ENCODE measurements at places on chromosomes 11 and 22.

- DNase-seq, result peak; percentile 95
Observed at GRCh38 chr11:126592496-126593410, 237.3 kb downstream of the ST3GAL4 start.

DNA sequence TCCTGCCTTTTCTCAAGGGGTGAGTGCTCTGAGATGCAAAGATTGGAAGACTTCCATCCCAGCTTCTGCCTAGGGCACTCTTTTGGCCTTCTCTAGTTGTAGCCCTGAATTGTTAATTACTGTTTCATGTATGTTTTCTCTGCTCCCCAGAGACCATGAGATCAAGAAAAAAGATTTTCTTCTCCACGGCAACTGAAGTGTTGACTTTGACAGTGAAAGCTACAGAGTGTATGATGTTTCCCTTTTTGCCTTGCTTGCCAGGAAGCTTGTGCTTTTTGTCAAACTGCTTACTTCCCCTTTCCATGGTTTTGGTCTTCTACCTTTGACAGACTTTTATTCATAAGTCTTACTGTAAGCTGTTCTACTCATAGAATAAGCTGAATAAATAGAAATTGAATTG, 23.3 kb upstream of the EIF3D start:
- peak; percentile 65 for DNase-seq

DNA sequence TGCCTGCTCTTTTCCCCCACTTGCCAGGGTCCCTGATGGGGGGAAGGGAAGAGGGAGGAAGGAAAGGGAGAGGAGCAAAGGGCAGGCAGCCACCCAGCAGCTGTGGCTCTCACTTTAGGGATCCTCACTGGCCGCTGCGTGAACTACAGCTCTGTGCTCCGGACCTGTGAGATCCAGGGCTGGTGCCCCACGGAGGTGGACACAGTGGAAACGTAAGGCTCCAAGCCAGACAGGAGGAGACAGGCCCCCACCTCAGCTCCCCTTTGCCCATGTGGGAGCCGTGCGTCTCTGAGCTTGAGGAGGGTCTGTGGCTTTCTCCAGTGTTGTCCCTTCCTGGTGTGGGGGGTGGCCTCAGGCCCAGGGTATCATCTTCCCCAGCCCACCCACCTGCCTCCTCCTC, 9.9 kb downstream of the P2RX3 start:
- no peak for DNase-seq

- no peak for DNase-seq
Observed at GRCh38 chr11:85709941-85710702, 24.1 kb upstream of the CCDC89 start.

DNA sequence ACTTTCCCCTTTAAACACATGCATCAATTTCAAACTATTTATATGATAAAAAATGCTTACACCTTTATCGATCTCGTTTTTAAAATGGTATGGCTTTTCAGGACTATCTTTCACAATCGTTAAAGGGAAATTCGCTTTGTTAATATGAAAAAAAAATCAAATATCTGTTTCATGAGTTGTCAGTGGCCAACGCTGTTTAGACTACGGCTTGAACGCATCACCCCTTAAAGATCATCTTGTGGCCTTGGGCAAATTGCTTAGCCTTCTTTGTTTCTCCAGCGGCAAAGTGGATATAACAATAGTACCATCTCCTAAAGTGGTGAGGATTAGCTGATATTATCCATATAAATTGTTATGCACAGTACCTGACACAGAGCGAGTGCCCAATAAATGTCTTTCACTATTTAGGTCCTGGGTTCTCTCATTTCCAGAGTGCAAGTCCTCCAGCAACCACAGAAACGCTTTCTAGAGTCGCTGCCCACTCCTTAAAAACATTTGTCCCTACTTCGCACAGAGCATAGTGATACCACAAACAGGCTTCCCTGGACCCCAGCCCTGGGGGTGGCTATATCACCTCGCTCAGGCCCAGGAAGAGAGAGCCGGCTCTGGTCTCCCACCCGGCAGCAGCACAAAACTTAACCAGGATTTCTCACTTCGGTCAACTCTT, 904 bp downstream of the SLC35F2 start:
- DNase-seq, result no peak

- DNase-seq, result no peak
Observed at GRCh38 chr11:14645985-14646900, 2.6 kb downstream of the PDE3B start.

- DNase-seq, result peak; percentile 58
Observed at GRCh38 chr11:28476049-28476448, 367.9 kb downstream of the METTL15 start.

GRCh38 chr22:23180301-23180892, at the start of gene BCR:
BCR (plus strand) TSS chr22:23180509; CDS start chr22:23180961, 452 bp downstream.
- DNase-seq, result peak; percentile 87

GRCh38 chr22:49866646-49867045, 13.0 kb downstream of the ZBED4 start:
- DNase-seq, result no peak

DNA sequence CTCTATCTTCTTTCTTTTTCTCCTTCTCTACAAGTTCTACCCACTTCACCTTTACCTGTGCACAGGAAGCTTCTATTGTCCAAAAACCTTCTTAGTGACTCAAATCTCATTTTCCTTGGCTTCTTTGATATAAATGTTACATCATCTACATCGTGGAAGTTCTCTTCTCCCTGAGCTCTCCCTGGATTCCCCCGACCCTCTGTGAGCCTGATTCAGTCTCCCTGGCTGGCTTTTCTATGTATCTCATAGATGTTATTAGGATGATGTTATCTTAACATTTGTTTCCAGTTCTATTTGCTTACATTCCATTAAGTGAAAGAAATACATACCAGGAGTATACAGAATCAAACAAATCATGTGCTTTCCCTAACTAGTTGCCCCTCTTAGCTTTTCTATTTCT, 235.8 kb upstream of the PITPNB start:
- DNase-seq, result no peak

DNA sequence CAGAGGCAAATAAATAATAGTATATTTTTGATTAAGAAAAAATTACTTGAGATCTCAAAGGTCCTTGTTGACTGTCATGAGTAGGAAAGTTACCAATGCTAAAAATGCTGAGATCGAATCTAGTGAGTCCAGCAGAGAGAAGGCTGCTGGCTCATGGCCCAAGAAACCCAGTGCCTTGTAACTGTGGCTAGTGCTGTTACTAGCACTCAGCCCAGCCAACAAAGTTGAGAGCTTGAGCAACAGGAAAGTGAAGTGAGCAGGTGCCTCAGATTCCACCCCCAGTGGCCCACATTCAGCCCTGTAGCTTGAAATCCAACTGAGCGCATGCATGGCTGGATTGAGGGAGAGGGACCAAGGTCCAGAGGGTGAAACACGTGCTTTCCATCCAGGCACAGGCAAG, 398.2 kb downstream of the SHANK2 start:
- DNase-seq, result peak; percentile 49

- peak; percentile 41 for DNase-seq
Observed at GRCh38 chr11:26551186-26551801, 20.8 kb downstream of the MUC15 start.

GRCh38 chr11:125250318-125251213, 86.0 kb downstream of the PKNOX2 start:
- DNase-seq, result peak; percentile 38

DNA sequence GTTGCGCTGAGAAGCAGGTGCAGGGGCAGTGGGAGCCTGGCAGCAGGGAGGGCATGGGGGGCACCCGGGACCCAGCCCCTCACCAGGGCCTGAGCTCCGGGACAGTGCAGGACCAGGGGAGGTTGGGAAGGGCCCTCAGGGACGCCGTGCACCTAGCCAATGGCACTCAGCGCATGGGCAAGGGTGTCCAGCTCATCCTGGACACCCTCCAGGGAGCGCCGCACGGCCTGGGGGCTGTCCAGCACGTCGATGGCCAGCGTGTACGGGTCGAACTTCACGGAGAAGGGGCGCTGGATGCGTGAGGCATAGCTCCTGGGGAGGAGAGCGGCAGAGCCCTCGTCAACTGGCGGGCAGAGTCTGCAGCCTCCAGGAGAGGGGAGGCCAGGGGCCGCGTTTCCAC, 3.1 kb upstream of the INS start:
- DNase-seq, result no peak

DNA sequence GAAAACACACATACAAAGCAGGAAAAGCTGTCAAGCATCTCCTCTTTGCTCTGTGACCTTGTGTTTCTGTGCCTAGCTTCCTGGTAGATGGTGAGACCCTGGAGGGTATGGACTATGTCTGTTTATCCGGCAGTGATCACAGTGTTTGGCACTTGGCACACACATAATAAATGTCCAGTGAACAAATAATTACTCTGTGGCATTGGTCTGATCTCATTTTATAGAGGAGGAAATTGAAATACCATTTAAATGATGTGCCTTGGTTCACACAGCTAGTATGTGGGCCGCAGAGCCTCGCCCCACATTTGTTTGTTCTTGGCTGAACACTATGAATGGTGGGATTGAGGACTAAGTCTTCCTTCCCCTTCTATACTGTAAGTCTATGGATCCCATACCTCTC, 104.7 kb upstream of the SPON1 start:
- DNase-seq, result no peak

DNA sequence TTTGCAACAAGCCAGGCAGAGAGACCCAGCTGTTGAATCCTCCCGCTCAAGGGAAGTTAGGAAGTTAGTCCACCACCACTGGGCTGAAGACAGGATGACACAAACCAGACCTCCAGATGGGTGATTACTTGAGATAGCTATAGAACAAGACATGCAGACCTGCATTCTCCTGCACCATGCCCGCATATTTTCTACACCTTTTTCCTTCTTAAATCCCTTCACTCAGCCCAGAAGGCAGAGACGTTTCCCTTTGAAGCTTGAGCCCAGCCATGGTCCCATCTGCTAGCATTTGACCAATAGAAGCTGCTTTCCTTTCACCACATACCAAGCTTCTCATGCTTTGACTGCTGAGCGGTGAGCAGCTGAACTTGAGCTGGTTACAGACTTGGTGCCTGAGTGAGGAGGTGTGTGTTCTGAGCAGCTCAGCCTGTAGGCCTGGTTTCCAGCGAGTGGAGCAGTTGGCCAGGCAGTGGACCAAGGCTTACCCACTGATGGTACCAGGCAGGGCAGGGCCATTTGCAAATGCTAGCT, 29.2 kb upstream of the CBX6 start:
- no peak for DNase-seq

DNA sequence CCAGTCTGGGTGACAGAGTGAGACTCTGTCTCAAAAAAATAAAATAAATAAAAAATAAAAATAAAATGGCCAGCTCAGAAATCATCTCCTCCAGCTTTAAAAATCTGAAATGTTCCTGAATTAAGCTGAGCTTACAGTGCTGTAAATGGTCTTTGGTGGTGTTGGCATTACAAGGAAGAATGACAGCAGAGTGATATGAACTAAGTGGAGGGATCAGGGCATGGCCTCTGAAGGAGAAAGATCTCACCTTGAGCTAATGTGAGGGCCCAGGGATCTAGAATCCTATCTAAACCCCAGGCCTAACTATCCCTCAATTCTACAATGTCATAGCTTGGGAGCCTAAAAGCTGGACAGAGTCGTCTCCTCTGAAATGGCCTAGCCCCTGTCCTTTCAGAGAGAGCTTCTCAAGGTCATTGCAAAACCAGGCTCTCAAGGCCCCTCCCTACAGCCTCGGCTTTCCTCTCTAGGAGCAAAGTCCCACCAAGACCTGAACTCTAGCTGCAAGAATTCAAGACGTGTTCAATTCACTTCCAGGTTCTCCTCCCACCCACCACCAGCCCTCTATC, 345.4 kb downstream of the BUD13 start:
- DNase-seq, result peak; percentile 59

DNA sequence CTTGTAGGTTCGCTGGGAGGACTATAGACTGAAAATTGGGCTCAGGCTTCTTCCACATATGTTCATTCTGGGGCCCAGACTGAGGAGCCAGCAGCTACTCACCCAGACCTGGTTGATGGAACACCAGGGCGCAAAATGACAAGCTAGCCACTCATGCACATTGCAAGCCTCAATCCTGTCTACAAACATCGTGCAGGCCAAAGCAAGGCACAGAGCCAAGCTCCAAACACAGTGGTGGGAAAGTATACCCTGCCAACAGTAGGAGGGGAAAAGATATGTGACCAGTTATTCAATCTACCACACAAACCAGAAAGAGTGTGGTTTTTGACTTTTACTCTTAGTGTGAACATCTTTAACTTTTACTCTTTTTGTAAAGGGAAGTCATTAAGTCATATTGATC, 660.5 kb downstream of the NTM start:
- DNase-seq, result no peak

DNA sequence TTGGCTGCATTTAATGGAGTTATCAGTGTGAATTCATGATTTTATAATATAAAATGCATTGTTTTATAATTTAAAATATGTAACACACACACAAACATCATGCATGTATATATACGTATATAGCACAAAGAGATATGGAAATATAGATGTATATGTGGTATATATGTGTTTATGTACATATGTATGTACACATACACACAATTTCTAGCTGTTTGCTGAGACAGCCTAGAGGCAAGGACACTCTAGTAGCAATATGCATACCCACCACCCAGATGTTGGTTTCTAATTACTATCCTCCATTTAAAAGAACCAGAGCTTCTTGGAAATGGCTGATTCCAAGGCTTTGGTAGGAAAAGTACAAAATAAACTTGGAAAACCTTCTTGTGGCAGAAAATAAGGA, 50.4 kb downstream of the RBFOX2 start:
- DNase-seq, result no peak

DNA sequence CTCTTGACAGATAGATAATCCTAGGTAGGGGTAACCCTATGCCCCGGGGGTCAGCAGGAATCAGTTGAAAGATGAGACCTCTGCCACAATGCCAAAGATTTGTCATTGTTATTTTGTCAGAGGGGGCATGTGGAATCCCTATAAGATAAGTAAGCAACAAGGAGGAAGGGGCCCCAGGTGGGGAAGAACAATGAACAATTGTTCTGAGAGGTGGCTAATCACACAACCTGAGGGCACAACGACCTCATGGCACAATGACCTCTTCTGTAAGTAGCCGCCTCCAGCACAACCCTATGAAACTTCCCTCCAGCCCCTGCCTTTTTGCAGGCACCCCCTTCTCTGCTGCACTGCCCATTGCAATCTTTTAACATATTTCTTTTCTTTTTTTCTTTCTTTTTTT, 11.8 kb upstream of the FBLN1 start:
- no peak for DNase-seq

GRCh38 chr22:17579535-17579981, 16.3 kb downstream of the SLC25A18 start:
- no peak for DNase-seq

- no peak for DNase-seq
Observed at GRCh38 chr11:47797633-47798032, 30.5 kb upstream of the FNBP4 start.

- DNase-seq, result no peak
Observed at GRCh38 chr11:22221143-22221542, 28.3 kb downstream of the ANO5 start.

GRCh38 chr11:122375687-122376399, 259.8 kb upstream of the BLID start:
- no peak for DNase-seq

- DNase-seq, result peak; percentile 74
Observed at GRCh38 chr11:61587541-61587941, 6.7 kb upstream of the SYT7 start.

GRCh38 chr11:36253238-36253637, 36.0 kb downstream of the COMMD9 start:
- DNase-seq, result peak; percentile 94

GRCh38 chr11:106474274-106474673, 396.8 kb downstream of the AASDHPPT start:
- DNase-seq, result no peak

Data from NCI-H69 (cell line).